ENCODE measurements at places on chromosomes 7 and 10.
A peak's percentile ranks its signal among the peaks of the same experiment; 100 is the strongest.

DNA sequence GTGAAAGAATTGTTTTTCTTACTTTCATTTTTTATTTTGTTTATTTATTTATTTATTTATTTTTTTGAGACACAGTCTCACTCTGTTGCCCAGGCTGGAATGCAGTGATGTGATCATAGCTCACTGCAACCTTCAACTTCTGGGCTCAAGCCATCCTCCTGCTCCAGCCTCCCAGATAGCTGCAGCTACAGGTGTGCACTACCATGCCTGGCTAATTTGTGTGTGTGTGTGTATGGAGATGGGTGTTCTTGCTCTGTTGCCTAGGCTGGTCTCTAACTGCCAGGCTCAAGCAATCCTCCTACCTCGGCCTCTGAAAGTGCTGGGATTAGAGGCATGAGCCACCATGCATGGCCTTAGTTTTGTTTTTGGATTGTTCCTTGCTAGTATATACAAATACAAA lies 55.4 kb upstream of the TRIM8 start:
- no peak for DNase-seq

DNA sequence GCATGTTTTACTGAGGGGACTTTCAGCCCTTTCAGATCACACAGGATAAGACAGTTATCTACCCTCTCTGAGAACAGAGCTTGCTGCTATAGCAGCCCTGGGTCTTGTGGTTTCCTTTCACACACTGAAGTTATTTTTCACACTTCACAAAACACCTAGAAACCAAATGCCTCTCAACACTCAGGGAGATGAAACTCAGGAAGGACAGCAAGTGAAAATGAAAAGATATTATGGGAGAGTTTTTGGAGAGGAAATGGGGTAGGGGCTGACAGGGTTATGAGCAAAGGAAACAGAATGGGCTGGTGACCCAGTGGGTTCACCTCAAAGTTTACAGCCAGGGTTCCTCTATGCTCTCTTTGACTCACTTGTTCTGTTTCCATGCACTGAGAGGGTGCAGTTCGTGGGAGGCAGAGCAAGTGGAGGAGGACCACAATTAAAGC lies 17.0 kb upstream of the GIMAP2 start:
- DNase-seq: no peak

GRCh38 chr10:15321431-15322341 lies 49.4 kb downstream of the FAM171A1 start:
- DNase-seq: no peak

GRCh38 chr10:15877836-15878576 lies 17.7 kb upstream of the MINDY3 start:
- DNase-seq: no peak

GRCh38 chr10:124609698-124610097 lies 134.5 kb downstream of the FAM53B start:
- no peak for DNase-seq

DNA sequence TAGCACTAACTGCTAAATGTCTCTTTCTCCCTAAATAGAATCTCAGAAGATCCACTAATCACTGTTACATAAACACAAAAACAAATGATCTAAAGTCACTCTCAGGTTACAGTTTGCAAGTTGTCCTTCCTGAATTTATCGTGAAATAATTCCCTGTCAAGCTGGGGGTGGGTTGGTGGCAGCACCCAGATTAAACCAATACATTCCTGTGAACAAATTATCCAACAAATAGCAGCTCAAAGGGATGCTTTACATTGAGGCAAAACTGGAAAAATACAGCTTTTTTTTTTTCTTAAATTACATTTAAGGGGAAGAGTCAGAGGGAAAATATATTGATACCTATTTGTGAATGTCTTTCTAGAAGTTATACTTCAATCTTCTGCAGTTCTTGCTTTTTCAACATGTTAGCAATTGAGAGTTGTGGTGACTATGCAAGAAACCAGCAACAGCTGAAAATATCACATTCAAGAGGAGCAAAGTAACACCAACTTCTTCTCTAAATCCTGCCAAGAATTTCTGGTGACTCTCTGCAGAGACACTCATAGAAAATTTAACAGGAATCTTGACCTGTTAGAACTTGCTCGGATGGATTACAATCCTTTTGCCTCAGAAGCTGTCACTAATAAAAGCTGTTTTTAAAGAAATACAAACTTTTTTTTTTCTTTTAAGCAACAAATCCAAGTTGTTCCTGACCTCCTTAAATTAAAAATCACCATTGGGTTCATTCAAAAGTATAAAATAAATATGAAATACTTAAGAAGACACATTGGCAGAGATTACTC lies 18.9 kb downstream of the LMOD2 start:
- DNase-seq: no peak

- no peak for DNase-seq
Observed at GRCh38 chr10:73376679-73377078, 18.0 kb upstream of the CFAP70 start.

- peak; percentile 78 for DNase-seq
Observed at GRCh38 chr7:8724080-8724718, 290.8 kb downstream of the NXPH1 start.

Measured in NAMALWA (cell line).